ENCODE measurements at places on chromosomes 3 and 15. TPM values are rescaled to one million over a fixed set of nuclear protein-coding genes. Genes with fewer than 3 reads are reported as not detected.

- no peak for DNase-seq
Observed at GRCh38 chr3:2937055-2937454, 173.1 kb downstream of the IL5RA start.

DNA sequence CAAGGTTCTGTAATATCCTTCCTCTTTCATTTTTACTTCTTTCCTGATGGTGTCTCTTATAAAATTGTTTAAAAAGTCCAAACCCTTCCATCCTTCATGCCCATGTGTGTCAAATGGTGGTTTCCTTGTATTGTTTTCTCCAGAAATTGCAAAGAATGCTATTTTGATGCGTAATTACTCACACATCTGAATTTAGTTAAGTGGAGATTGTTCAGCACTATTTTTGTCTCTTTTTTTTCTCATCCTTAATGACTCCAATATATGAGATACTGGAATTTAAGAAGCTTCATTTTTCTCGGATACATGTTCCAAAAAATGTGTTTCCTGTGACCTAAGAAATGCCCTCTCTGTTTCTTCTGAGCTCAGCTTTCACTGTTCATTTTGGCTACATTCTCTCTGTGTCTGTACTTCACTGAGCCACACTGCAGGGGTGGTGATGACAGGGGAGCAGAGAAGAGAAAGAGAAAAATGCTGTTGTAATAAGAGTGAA, 799.8 kb downstream of the DIPK2A start:
- DNase-seq, result peak; percentile 93

Gene ILDR1
- not detected for total RNA-seq

Gene SERINC4
- not detected for total RNA-seq

Gene LRRC3B
- not detected for total RNA-seq

Gene PLIN1
- 0.12 TPM for total RNA-seq

Gene MESP1
- 1.7 TPM for total RNA-seq

Data from endothelial cell of umbilical vein (primary cell).